ENCODE measurements at places on chromosomes 11 and 22.

- no peak for DNase-seq
These were observed 16.3 kb upstream of the CABP2 start for GRCh38 chr11:67539550-67539949.

DNA sequence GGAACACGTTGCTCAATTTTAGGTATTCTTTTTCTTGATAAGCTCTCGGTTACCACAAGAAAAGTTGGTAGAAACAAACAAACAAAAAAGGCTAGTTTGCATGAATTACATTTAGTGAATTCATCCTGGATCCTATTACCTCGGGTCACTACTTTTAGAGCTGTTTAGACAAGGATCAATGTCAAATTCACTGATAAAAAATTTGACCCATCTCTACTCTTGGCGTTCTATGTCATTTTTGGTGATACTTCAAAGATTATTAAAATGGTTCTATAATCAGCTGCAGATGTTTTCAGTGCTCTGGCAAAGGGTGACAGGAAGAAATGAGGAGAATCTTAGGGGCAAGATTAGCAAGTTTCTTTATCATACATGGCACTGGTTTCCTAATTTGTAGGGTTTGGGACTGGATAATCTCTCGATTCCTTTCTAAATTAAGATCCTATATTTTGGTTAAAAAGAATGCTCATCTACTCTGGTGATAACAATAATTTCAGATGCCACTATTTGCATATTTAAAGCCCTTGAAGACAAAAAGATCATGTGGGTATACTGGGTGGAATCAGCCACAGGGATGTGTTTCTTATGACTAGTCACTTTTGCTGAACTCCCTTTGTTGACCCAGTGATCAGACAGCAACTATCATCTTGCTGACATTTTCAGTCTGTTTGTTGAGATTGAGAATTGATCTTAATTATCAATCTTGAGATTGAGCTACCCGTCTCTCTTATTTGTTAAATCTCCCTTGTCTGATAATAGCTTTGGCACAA lies 442.9 kb downstream of the AASDHPPT start:
- peak; percentile 4 for DNase-seq

DNA sequence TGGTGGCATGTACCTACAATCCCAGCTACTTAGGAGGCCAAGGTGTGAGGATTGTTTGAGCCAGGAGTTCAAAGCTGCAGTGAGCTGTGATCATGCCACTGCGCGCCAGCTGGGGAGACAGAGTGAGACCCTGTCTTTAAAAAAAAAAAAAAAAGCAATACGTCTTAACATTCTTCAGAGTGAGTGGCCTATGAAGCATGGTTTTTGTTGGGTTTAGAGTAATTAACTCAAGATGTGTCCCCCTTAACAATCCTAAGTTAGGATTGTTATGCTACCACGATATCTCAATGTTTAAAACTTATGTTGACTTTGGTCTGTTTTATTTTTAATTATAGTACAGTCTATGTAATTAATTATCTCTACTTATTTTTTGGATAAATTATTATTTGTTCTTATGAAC lies 156.1 kb downstream of the HIPK3 start:
- peak; percentile 32 for DNase-seq

- no peak for DNase-seq
These were observed 28.4 kb upstream of the RFPL3 start for GRCh38 chr22:32329202-32329645.

DNA sequence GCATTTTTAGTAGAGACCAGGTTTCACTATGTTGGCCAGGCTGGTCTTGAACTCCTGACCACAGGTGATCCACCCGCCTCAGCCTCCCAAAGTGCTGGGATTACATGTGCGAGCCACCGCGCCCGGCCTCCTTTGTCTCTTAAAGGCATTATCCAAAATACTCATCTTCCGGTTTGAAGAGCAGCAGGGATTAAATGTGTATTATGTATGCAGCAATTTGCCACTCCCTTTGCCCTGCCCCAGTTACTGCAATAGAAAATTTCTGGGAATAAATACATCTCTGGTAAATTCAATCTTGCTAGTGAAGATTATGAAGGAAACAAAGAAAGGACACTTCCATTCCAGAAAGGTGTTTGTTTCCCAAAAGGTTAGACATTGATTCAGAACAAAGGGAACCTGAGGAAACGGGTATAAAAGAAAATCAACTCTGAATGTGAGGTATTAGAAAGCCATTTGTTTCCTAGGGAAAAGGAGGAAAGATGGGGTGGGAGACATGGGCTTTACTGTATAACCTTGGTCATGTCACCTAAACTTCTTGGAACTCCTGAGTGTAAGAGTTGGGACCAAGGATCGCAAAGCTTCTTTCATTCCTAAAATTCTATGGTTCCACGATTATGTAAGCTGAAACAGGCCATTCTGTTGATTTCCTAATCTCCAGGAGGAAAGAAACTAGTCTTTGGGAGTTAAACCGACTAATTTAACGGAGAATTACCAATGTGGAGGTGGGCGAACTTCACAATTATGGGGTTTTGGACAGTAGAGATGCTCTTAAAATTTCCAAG lies 959 bp upstream of the HIPK3 start:
- peak; percentile 15 for DNase-seq

DNA sequence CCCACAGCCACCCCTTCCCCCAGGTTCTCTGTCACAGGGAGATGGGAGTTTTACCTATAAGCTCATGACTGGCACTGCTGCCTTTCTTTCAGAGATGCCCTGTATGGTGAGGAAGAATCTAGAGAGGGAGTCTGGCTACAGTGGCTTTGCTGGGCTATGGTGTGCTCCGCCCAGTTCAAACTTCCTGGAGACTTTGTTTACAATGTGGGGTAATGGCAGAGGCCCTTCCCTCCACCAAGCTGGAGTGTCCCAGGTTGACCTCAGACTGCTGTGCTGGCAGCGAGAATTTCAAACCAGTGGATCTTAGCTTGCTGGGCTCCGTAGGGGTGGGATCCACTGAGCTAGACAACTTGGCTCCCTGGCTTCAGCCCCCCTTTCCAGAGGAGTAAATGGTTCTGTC lies 143.5 kb downstream of the MSANTD4 start:
- no peak for DNase-seq

- DNase-seq = no peak
These were observed 16.0 kb upstream of the PRG2 start for GRCh38 chr11:57406337-57406904.

DNA sequence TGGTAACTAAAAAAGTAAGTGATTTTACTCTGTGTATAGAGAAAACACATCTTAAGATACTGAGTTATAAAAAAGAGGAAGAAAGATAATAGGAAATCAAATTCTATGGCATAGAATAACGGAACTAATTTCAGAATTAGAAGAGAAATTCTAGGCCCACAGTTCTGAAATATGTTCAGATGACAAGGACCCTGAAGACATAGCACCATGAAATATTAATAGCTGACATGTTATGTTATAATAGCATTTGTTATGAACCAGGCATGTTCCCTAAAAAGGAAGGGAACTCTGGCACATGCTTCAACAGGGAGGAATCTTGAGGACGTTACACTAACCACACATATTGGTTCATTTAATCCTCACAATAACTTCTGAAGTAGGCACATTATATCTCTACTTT lies 32.7 kb downstream of the PRDM10 start:
- no peak for DNase-seq

DNA sequence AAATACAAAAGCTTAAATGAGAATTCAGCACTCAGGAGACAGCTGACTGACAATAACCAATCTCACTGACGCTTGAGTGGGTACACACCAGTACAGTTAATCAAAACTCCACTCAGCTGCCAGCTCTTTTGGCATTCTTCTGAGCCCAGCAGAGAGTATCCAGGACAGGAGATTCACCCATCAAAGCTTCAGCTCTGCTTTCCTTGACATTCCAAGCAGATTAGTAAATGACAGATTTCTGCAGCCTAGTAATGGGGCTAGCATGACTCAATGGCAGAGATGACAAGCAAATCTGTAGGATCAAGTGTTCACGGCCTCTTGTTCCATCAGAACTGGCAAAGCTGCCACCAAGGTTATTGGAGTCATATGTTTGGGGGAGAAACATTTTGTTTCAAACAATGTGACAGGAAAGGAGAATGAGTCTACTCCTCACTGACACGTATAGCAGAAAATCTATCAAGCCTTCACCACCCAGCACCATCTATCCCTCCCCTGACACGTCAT lies 420.0 kb downstream of the DYNC2H1 start:
- peak; percentile 98 for DNase-seq

GRCh38 chr11:66973956-66974580 lies 1.0 kb upstream of the C11orf86 start:
- no peak for DNase-seq

- DNase-seq = no peak
These were observed 36.6 kb upstream of the GRAMD4 start for GRCh38 chr22:46583571-46583970.

- DNase-seq = no peak
These were observed 30.2 kb upstream of the PPFIA1 start for GRCh38 chr11:70240337-70240736.

GRCh38 chr11:76164081-76164480 lies 42.2 kb downstream of the WNT11 start:
- DNase-seq = no peak

GRCh38 chr11:849951-850774 lies 7.5 kb downstream of the TSPAN4 start:
- no peak for DNase-seq

- DNase-seq = no peak
These were observed 29.8 kb upstream of the EED start for GRCh38 chr11:86214710-86215109.

DNA sequence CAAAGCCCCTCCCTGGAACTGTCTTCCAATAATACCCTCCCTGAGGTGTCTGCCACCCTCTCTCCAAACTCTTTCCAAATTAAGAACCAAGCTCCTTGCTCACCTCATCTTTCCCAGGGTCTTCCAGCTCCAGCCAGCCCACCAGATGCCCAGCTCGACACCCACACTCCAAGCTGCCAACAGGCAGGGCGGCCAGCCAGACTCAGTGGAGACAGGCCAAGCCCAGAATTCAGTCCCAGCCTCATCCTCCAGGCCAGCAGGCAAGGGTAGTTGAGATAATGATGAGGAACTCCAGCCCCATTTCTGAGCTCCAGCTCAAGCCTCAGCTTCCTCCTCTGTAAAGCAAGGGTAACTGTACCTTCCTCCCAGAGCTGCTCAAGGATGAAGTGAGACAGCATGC lies 132.9 kb downstream of the CHST1 start:
- DNase-seq = no peak

DNA sequence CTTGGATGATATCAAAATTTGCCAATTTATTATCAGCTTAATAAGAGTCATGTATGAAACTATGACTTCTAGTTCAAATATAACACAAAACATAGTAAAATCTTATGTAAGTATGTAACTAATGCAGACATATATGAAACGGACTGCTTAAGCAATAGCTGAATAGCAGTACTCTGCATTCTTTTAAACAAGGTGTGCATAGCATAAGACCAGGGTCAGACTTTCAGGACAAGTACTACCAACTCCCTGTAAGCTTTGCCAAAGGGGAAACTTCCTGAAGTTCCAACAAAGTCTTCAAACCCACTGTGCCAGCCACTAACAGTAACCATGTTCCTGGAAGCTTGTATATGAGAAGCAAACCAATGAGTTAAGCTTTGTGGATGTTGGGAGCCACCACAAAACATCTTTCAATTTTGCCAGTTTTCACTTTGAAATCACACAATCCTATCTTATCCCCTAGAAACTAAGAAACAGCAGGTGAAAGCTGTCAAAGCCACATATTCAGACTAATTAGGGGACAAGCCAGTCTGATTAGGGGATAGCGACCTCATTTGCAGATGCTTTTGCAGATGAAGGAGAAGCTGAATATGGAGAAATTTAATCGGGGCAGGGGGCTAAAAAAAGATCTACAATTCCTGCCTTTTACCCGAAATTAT lies 13.3 kb downstream of the RBFOX2 start:
- no peak for DNase-seq

DNA sequence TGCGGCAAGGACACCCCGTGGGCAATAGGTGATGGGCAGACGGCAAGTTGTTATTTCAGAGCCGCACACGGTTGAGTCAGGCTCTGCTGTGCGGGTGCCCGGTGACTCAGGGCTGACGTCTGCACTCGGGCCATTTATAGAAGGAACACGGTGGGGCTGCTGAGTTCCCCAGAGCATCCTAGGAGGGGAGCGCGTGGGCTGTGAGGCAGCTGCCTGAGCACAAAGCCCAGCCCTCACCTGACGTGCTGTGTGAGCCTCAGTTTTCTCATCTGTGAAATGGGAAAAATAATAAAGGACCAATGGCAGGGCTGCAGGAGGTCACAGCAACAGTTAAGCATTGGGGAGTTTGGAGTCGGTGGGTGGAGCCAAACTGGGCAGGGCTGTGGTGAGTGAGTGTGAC lies 11.3 kb upstream of the RHOD start:
- DNase-seq = peak; percentile 77

GRCh38 chr22:31893460-31893859 lies 50.9 kb upstream of the YWHAH start:
- no peak for DNase-seq

DNA sequence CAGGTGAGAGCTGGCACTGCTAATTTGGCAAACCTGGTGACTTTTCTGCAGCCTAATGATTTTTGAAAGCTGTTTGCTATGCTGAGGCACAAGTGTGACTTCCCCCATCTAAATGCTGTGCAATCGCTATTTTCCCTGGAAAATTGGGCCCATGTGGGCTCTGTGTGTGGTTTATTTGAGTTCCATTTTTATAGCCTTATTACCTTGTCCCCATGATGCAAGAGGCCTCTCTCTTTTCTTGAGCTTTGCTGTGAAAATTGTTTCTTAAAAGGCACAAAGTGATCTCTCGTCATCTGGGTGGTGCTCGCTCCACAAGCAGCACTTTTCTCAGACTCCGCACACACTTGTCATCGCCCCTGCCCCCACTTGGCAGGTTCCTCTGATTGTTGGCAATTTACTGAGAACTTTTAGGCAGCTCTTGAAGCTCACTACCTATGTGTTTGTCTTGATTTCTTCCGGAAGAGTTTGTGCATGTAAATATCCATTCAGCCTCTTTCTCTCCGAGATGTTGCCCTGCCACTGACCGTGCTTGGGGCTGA lies 24.9 kb downstream of the BMAL1 start:
- peak; percentile 25 for DNase-seq

DNA sequence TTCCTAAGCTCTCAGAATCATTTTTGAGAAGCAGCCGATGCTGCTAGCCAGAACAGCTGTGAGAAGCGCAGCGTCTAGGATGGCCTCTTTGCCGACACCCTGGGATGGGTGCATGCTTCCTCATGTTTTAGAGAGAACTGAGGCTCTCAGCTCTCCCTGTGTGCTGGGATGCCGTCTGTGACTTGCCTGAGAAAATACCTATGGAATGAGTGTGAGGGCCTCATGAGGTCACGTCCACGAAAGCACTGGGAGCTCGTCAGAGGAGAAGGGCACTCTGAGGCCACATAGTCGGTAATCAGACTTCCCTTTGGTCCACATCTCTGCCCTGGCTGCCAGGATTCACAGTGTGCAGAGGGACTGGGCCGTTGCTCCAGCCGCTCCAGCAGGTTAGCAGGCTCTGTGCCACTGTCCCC lies 54.7 kb downstream of the MICAL3 start:
- peak; percentile 94 for DNase-seq

DNA sequence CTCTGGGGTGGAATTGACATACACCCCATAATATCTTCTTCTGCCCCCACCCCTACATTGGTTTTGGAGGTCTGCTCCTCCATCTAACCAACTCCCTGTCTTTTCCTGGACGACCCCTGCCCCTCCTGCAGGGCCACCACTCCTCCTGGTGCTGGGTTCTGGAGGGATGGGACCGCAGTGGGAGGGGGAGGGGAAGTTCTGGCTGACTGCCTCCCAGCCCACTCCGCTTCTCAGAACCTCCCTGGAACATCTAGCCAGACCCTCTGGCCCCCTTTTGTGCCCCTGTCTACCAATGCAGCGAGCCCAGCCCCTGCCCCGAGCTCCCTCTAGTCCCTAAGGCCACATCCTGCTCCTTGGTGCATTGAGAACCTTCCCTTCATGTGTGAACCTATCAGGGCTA lies 1.2 kb downstream of the MYRF start:
- no peak for DNase-seq
